Caudate nucleus (tissue), 63 donors: ENCODE measurements at places on chromosomes 12 and 14.

GRCh38 chr14:103121846-103122584 lies 1.2 kb upstream of the TNFAIP2 start:
- DNase-seq: no peak

GRCh38 chr12:226401-226800 lies 12.4 kb upstream of the SLC6A12 start:
- DNase-seq: no peak

GRCh38 chr14:24082411-24083080 lies 11.2 kb downstream of the CPNE6 start:
- DNase-seq: no peak

- DNase-seq: no peak
Observed at GRCh38 chr12:76649099-76649498, 89.5 kb upstream of the OSBPL8 start.

DNA sequence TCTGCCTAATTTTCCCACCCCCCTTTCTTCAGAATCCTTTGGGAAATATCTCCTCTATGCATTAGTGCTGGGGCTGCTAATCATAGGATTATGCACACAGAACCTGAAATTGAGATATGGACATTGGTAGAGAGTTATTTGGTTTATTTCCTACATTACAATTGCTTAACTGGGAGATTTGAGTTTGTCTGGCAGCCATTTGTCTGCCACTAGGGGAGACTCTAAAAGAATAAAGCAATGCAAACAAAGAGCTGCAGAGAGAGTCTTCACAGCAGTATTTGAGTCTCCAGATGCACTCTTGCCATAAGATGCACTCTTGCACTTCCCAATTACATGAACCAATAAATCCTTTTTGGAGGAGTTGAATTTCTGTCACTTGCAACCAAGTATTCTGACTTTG lies 12.0 kb upstream of the PCNX4 start:
- no peak for DNase-seq

DNA sequence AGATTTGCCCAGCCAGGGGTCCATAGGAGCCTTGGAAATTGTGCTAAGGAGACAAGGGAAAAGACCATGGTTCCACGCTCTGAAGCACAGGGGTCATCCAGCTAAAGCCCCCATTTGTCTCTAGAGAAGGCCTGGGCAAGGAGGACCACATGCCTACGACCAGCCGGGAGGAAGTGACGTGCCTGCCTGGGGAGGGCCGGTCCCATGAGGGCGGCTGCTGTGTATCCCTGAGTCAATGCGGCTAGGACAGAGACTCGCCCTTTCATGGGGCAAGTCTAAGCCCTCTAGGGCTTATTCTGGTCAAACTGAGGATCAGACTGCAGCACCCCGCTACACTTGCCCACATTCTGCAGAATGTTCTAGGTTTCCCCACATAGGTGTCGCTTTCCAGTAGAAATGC lies 20.6 kb upstream of the RIN3 start:
- DNase-seq: no peak

DNA sequence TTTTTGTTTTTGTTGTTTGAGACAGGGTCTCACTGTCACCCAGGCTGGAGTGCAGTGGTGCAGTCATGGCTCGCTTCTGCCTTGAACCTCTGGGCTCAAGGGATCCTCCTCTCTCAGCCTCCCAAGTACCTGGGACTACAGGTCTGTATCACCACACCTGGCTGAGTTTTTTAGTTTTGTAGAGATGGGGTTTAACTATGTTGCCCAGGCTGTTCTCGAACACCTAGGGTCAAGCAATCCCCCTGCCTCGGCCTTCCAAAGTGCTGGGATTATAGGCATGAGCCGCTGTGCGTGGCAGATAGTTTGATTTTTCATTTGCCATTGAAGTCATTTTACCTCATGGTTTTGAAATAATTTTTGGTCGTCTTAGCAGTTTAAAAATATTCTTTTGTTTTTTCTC lies 94.3 kb upstream of the EIF5 start:
- no peak for DNase-seq

GRCh38 chr14:79656056-79656455 lies 555.2 kb downstream of the DIO2 start:
- no peak for DNase-seq

- DNase-seq: no peak
Observed at GRCh38 chr14:105491366-105491973, 424 bp downstream of the TEDC1 start.

- DNase-seq: no peak
Observed at GRCh38 chr12:89960607-89961394, 252.2 kb upstream of the ATP2B1 start.

DNA sequence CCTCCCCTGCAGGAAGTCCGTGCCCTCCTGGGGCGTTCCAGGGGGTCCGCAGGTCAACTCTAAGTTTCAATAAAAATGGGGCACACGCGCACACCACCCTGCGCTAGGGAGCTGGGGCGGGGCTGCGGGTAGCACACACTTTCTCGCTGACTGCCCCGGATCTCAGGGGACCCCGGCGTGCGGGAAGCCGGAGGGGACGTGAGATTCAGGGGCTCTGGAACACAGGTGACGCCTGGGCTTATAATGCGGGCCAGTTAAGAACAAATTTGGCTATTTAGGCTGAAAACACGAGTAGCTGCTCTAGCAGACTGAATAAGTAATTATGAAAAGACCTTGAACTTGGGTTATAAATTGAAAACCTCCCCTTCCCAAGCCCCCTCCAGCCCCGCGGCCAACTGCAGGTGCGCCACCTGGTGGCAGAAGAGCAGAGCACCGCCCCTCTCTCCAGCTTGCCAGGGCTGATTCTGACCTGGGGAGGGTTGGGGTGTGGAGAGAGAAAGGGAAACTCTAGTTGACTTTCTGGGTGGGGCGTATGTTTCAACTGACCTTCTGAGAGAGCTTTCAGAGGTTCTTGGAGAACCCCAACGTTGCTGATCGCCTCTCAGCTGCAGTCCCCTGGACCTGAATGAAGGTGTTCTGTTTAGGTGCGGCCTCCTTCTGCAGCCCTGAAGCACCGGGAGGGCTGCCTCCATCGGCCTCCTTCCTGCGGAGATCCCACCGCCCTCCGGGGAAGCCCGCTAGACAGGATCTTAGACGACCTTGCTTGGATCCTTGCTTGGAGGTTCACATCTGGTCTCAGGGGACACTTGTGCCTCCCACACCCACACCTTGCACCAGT lies 118.4 kb upstream of the EVL start:
- DNase-seq: no peak

DNA sequence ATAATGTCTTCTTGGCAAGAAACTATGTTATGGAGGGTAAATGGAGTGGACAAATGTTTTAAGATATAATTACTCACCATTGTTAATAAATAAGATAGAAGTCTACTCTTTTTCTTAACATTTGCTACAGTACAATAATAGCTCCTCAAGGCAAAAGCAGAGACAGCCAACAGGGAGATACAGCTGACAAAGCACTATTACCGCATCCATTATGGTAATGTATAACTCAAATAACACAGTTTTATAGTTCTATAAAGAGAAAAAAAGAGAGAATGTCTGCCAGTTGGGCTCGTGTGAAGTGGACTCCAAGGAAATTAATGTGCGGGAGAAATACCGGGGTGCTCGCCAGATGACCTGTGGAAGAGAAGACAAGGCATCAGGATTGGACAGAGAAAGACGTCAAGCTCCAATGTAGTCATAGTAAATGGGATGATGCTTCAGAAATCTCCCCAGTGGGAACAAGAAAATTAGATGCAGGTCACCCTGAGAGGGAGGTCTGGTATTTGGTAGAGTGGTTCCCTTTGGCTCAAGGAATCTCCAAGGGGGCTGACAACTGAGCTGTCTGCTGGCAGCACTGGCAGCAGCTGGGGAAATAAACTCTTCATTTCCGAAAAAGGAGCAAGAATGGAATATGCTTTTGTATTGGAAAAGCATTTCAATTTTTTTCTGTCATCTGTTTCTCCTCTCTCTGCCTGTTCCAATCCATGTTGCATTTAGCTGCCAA lies 343.9 kb downstream of the LRFN5 start:
- no peak for DNase-seq

DNA sequence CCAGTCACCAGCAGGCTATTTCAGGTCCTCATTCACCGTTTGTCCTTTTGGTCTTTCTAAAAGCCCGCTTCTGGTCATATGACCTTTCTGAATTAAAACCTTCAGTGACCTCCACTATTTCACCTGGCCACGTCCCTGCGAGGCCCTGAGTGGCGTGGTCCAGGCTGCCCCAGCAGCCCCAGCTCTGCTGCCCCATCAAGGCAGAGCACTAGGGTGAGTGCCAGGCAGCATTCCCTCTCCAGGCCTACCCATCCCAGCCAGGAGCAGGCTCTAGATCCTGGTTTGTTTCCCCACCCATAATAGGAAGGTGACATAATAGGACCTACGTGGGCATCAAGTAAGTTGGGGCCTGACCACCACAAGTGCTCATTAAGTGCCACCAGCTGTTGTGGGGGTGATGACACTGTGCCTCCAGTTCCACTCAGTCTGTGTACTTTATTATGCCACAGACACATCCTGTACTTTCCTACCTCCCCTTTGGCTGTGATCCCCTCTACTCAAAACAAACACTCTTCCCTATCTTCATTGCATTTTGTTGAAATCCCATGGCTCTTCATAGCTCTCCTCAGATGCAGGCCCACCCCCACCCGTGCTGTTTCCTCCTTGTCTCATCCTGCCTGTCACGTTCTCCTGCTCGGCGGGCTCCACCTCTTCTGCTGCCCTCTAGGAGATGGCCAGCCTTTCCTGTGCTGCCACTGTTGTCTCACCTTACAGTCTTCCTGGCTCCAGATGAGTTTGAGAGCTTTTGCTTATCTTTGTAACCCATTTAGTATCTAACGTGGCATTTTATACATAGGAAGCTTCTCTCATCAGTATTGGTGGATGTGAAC lies 21.4 kb downstream of the CKB start:
- DNase-seq: no peak

DNA sequence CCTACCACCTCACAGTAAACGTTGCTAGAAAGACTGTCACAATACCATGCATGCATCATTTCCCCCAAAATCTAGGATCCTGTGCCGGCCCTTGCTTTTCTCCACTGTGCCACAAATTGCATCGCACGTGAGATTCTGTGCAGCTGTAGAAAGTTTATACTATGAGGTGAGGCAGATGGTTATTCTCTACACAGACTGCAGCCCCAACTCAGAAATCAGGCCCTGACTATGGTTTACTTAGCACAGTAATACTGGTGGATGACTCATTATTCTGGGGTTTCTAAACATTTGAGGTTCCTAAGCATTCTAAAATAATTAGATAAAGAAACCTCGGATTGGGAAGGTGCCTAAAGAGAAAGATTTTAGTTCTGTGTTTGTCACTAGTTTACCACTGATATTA lies 163.8 kb upstream of the CCDC198 start:
- no peak for DNase-seq
